Effector CD4-positive, alpha-beta T cell (primary cell): ENCODE measurements at places on chromosomes 16 and 17.

GRCh38 chr17:36657763-36658490 lies 56.5 kb downstream of the MRM1 start:
- DNase-seq: no peak

GRCh38 chr17:30975042-30975820 lies 4.4 kb downstream of the RNF135 start:
- DNase-seq: no peak

GRCh38 chr17:49130891-49131290 lies 1.7 kb upstream of the B4GALNT2 start:
- no peak for DNase-seq

DNA sequence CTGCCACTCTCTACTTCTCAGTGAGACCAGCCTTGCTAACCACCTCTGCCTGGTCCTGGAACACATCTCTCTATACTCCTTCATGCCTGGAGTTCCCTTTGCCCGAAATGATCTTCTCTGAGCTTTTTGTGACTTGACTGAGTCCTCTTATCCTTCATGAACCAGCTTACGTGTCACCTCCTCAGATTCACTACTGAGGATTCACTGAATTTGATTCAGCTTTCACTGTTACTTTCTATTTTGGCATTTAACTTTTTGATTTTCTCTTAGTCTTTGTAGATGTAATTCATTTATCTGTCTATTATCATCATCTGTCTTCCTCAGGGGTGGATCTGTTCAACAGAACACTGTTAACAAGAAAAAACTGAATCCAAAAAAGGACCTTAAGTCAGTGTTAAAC lies 95.6 kb downstream of the RPGRIP1L start:
- DNase-seq: no peak

- no peak for DNase-seq
These were observed 5.6 kb downstream of the CD19 start for GRCh38 chr16:28937222-28937876.

DNA sequence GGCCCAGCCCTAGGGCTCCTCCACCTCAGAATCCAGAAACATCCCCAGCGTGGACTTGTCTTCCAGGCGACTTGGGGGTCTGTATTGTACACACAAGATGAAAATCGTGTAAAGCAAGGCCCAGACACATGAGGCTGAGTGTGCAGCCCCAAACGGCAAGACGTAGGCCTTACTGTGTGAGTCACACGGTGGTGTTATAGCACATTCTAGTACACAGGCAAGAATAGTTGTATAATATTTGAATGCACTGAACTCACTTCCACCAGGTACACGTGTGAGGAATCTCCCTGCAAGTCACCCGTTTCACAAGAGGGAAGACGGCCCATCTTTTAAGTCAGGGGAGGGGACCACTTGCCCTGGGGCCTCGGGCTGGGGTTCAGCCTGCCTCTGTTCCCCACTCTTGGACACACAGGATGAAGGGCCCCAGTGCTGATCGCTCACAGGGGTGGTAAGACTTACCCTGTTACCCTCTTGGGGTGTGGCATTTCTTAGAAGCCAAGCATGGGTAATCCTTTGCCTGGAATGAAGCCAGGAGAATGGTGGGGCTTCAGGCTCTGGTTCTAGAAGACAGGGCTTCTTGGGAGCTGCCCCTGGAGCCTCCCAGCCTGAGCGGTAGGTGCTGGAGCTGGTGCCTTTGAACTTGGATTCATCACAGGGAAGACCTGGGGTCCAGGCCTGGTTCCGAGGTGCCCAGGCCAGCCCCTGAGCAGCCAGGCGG lies 71.3 kb downstream of the SREBF1 start:
- no peak for DNase-seq

- DNase-seq: no peak
These were observed 57.9 kb downstream of the PHKB start for GRCh38 chr16:47519037-47519436.

- DNase-seq: no peak
These were observed 131.7 kb upstream of the HSBP1 start for GRCh38 chr16:83676086-83676485.

- no peak for DNase-seq
These were observed 908 bp downstream of the TMEM98 start for GRCh38 chr17:32928586-32929535.

GRCh38 chr16:23071196-23072083 lies 77.8 kb downstream of the USP31 start:
- DNase-seq: no peak

DNA sequence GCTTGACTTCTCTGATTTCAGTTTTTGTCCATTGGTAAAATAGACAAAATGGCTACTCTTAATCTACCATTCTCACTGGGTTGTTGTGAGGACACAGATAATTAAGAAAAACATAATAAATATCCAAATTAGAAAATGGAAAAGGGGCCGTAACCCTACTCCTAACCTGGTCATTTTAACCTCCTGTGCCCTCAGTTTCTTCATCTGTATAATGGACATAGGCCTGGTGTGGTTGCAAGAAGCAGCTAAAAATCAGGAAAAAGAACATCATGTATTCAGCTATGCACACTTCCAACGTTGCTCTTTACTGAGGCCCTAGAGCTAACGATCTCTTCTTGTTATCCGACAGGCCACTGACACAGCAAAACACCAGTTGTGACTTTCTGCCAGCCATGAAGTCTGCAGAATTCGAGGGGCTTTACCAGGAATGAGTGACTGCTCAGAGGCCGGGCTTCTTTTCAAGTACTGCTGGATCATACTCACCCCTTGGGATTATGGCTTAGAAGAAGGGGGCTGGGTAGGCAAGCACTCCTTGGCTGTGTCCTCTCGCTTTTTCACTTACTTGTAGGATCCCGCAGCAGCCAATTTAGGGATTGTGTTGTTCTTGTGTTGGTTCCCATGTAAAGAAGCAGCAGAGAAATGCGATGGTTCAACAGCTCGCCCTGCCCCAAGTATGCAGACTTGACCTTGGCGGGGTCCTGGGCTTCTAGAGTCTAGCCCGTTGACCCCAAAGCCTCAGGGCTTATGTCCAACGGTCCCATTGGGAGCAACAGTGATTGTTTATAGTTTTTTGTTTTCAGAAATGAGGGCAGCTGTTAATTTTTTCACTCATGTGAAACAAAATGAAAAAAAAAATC lies 20.9 kb downstream of the LDAF1 start:
- DNase-seq: no peak

GRCh38 chr17:42283241-42284023 lies 4.9 kb upstream of the STAT5A start:
- DNase-seq: no peak

DNA sequence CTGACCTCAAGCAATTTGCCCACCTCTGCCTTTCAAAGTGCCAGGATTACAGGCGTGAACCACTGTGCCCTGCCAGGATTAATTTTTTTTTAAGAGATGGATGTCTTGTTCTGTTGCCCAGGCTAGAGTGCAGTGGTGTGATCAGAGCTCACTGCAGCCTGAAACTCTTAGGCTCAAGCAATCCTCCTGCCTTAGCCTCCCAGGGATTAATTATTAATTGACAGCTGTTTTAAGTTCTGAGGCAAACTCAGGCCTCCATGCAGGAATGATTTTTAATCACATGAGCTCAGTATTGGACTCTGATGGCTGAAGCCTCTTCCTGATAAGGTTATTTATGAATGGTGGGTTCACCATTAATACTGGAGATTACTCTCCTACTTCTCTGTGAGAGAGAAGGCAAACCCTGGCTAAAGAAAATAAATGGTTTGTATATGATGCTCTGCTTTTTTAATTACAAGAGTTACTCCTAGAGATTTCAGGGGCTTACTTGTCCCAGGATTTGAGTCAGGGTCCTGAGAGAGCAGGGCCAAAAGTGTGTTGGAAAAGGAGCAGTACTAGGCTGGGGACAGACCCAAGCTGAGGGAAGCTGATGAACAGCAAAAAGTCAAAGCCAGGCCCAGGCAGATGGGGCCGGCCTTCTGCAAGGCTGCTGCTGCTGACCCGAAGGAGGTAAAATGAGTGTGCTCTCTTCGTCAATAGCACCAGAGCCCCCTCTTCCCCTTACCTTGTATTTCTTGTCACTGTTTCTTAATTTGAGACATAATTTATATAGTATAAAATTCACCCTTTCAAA lies 56.9 kb upstream of the HAS3 start:
- DNase-seq: no peak

- no peak for DNase-seq
These were observed 704.9 kb downstream of the MAF start for GRCh38 chr16:78895681-78896080.

- DNase-seq: no peak
These were observed 10.6 kb downstream of the PEMT start for GRCh38 chr17:17580662-17581470.

DNA sequence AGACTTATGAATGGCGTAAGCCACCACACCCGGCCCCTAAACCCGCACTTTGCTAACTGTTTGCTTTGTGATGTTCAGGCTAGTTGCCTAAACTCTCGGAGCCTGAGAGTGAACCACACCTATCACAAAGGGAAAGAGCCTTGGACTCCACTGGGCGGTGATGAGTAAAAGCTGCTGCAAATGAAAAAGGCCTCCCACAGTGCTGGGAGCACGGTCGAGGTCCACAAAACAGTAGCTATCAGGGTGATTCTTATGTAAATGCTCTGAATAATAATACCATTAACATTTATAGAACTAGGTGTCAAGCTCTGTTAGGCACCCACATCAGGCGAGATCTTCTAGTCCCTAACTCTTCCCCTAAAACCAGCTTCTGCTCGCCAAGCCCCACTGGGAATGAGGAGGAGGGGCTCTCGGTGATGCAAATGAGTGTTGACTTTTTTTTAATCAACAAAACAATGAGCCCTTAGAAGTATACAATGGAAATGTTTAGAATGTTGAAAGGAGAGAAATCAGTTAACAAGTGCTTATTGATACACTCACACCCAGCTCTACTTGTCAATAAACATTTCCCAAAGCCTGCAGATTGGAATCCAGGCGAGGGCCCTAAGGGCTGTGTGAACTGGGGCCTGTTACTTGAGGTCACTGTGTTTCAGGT lies 19.8 kb downstream of the FBRS start:
- DNase-seq: no peak

DNA sequence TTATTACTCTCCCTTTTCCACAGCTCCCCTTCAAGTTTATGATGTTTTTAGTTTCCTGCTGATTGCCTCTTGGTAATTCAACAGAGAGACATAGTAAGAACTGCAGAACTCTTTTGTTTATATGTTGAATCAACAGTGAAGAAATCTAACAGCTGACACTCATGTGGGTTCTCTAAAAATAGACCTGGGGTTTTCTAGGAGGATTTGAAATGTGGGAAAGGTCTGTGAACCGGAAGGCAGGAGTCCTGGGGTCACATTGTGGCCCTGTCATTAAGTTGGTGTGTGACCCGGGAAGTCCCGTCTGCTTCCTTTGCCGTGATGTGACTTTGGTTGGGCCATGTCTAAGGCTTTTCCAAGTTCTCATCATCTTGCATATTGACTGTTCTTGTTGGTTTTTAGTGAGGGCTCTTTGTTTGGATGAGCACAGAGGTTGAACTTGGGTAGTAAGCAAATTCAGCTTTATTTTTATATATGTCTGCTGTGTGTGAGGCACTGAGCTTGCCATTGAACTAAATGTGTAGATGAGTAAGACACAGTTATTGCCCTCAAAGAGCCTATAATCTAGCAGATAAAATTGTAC lies 48.5 kb upstream of the HS3ST3A1 start:
- no peak for DNase-seq

- no peak for DNase-seq
These were observed 71.5 kb downstream of the WWP2 start for GRCh38 chr16:69833357-69834282.

- no peak for DNase-seq
These were observed 17.2 kb downstream of the PRKCB start for GRCh38 chr16:23852794-23853562.

- no peak for DNase-seq
These were observed 5.7 kb downstream of the CCDC102A start for GRCh38 chr16:57530522-57531252.

GRCh38 chr16:82882226-82882625 lies 255.5 kb downstream of the CDH13 start:
- no peak for DNase-seq

DNA sequence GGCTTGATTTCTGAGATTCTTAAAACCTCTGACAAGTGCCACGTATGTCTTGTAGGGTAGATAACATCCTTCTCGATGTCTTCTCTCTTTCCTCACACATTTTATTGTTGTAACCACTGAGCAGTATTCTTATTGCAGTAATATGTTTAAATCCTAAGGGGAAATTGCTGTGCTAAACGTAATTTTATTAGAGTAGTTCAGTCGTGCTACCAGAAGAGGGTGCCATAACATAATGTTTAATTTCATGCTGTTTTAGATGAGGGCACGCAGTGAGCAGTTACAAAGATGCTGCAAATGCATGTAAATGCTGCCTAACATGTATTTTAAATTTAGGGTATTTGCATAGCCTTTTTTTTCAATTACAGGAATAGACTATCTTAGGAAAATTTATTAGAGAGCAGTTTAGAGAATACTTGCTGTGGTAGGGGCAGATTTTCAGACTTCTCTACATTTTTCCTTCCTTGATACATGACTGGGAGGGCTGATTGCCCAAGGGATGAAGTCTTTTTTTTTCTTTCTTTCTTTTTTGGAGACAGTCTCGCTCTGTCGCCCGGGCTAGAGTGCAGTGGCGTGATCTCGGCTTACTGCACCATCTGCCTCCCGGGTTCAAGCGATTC lies 51.7 kb downstream of the GAN start:
- DNase-seq: peak; percentile 16

DNA sequence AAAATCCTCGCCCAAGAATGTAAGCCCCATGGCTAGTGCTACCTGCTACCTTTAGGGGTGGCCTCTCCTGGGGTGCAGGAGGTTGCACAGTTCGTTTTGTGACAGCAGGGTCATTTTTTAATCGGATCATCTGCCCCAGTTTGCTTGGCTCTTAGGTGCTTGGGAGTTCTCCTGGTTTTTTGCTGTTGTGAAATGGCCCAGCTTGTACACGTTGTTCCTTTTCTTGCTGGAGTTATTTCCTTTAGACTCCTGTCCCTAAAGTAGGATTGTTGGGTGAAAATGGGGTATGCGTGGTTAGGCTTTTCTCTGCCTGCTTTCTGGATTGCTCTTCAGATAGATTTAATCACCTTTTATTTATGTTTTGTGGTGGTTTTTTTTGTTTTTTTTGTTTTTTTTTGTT lies 25.8 kb downstream of the ABCC1 start:
- no peak for DNase-seq

GRCh38 chr17:56310782-56311181 lies 157.5 kb downstream of the ANKFN1 start:
- no peak for DNase-seq

DNA sequence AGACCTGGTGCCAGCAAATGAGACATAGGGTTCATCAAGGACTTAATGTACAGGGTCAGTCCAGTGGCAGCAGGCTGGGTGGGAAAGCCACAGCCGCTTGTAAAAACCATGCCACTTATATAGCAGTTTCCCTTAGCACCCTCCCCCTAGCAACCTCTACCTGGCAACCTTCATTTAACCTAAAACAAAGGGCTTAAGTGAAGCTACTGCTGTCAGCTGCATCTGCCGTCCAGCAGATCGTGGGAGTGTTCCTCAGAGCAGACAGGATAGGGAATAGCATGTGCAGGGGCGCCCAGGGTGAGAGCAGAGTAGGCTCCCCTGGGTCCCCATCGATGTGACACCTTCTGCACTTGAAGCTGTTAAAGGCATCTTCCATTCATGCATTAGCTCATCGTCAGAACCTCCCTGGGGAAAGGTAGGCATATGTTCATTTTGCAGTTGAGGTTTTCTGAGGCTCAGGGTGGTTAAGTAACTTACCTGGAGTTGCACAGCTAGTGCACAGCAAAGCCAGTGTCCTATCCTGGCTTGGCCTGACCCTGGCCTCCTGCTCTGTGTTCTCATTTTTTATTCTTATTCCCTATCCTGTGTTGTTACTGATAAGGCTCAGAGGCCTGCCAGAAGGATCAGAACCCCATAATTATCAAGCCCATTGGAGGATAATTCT lies 112.5 kb downstream of the SOCS1 start:
- DNase-seq: no peak
